ENCODE measurements at places on chromosomes 5 and 9.

DNA sequence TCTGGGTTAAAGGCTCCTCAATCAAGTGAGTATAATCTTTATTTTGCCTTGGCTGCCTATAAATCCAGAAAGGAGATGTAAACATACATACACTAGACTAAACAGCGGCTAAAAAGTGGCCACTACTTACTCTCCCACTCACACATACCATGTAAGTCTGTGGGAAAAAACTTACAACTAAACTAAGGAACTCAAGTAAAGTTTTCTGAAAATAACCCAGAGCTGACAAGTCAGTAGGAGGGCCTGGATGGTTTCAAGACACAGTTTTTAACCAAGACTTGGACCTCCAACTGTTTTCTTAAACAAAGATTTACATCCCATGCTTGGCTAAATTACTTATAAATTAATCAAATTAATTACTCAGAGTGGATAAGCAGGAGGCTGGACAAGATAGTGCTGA is 64.5 kb downstream of the CEP120 start:
- DNase-seq = no peak

- DNase-seq = no peak
Measured at GRCh38 chr5:142474431-142475094, 149.7 kb upstream of the SPRY4 start.

GRCh38 chr9:120740132-120740531 is 25.9 kb upstream of the MEGF9 start:
- DNase-seq = no peak

DNA sequence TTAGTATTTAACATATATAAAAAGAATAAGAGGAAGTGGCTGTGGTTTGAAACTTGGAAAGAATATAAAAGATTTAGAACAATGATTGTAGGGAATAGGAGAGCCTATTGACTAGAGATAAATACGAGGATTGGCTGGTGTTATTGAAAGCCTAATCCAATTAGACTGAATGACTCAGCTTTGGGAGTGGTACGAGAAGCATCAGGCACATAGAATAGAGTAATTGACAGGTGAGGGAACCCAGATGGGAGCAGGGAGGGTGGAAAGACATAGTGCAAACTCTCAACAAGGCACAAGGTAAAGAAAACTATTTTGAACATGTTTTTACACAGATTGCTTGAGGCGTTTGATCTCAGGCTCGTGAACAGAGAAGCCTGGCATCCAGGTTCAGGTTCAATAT is 338.9 kb upstream of the KLF9 start:
- no peak for DNase-seq

DNA sequence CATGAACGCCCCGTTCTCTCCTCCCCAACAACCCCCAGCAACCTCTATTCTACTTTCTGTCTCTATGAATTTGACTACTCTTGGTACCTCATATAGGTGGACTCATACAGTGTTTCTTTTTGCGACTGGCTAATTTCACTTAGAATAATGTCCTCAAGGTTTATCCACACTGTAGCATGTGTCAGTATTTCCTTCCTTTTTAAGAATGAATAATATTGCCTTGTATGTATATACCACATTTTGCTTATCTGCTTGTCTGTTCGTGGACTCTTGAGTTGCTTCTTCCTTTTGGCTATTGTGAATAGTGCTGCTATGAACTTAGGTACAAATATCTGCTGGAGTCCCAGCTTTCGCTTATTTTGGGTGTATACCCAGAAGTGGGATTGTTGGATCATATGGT is 42.7 kb downstream of the IQGAP2 start:
- no peak for DNase-seq

- DNase-seq = no peak
Measured at GRCh38 chr5:32443145-32443540, 1.4 kb downstream of the ZFR start.

DNA sequence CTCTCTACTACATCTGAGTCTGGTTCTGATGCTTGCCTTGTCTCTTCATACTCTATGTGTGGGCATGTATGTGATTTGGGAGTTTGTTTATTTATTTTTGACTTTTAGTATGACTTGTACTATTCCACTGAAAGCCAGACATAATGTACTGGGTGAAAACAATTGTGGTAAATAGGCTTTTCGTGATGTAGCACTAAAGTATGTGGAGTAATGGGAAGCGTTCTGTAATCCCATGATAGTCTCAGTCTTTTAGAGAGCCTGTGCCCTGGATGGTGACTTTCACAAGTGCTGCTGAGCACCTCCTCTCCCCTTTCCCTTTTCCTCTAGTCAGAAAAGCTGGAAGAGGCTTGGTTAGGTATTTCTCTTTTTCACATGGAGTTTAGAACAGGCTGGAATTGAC is 85.8 kb upstream of the S1PR3 start:
- no peak for DNase-seq

GRCh38 chr5:176381423-176381822 is 7.0 kb downstream of the NOP16 start:
- no peak for DNase-seq

DNA sequence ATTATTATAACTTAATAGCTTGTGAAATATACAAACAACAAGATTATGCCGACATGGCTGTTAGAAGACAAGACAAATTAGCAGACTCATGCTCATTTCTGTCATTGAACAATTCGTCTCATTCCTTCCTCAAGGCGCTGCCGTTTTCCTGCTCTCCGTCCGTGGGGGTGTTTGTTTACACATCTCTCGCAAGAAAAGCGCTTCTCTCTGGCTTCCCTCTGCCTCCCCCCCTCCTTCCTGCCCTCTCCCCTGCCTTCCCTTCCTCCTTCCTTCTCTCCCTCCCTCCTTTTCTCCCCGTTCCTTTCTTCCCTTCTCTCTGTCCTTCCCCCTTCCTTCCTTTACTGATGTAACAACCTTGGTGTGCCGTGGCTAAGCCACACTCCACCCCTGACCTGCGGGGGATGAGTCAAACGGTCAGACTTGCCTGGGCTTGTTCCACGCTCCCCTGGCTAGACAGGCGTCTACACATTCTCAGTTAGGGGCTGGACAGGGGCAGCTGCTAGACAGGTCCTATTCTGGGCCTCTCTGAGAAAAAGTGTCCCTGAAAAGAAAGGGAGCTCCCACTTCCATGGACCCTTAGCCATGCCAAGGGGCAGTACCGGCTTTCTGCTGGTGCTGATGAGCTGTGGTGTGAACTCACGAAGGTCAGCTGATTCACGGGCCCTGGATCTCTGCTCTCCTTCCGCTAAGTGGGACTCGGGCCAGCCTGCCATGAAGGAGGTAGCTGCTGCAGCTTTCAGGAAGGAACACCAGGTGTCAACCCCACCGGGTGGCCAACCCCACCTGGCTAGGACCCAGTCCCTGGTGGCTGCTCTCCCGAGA is 32.0 kb upstream of the SPTLC1 start:
- DNase-seq = no peak

DNA sequence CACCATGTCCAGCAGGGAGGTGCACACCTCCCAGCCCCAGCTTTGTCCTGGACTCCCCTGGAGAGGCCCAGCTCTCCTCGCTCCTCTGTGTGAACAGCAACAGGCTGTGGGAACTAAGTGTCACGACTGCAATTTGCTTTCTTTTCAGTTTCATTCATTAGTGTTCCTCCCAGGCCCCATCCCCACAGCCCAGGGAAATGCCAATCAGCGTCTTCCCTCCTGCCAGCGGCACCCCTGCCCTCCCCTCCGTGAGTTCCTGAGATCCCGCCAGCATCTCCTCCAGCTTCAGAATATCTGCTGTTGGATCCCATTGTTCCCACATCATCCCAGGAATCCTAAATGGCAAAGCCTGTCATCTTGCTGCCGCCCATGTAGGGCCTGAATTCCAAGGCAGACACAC is 13.1 kb upstream of the RPL26L1 start:
- DNase-seq = no peak

GRCh38 chr5:107404595-107405374 is 266.0 kb downstream of the EFNA5 start:
- no peak for DNase-seq

DNA sequence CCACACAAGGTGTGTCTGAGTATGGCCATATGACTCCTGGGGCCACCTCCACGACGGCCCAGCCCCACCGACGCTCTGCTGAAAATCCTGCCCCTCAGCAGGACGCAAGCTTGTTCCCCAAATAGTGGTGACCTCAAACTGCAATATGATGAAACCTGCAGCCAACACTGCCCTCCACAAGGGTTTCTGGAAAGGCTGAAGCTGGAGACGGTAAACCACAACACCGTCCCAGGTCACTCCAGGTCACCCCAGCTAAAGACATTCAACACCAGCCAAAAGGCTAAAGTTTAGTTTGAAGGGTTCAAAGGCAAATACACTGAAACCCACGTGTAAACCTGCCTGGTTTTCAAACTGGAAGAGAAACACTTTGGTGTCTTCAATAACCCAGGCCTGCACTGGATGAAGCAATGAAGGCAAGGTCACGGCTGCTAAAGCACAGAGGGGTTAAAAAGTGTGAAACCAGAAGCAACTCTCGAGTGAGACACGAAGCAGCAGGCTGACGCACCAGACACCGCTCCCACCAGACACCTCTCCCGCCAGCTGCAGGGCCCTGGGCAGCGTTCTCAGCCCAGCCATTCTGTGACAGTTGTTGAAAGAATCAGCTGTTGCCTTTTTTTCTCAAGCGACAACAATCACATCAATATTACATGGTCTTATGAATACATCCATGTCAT is 1.8 kb upstream of the LHX3 start:
- no peak for DNase-seq

DNA sequence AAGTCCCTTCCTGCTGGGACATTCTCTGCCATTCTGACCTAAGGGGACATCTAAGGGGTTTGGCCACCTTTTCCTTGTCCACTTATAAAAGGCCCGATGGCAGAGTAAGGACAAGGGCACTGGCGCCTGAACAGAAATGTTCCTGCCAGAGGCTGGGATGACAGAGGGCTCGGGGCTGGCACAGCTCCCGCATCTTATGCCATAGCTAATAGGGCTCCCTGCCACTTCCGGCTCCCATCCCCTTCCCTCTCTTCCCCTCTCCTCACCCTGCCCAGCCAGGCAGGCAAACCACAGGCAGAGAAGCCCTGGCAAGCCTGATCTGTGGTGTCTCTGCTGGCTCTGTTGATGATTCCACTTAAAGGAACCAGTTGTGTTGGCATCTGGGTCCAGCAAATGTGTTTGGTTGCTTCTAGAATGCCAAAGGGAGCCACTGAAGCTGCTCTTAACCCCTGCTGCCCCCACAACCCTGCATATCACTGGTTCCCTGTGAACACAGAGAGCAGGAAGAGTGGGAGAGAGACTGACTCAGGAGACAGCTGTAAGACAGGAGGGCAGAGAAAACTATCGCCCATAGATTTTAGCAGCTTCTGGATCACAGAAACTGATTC is 18.4 kb upstream of the ADRA1B start:
- DNase-seq = no peak

DNA sequence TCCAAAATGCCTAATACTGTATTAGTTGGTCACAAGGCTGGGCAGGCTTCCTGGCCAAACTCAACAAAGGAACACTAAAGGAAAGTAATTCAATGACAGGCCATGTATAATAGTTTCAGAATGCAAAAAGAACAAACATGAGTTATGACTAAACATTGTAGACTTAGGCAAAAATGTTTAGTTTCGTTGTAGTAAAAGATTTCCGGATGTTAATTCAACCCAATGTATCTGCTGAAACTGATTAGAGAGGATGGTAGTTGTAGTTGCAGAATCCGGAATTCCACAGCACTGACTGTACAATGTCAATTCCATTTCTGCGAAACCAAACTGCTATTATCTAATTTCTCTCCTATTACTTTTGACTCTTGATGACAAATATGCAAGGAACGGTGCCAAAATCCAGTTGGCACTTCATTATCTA is 117.9 kb upstream of the FST start:
- DNase-seq = no peak

DNA sequence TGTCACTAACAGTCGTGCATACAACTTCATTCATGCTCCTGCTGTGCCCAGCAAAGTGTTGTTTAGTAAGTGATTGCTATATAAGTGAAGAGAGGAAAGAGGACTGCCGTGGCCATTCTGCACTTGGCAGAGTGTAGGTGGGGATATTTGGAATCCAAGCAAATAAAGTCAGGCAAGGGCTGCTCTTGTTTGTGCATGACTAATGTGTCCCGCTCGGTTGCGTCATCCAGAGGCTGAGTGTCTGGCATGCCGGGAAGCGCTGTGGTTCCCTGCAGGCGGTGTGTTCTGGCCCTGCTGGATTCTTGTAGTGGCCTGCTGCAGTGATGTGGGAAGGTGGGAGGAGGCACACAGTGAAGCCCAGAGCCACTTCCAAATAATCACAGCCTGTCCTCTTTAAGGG is 136.9 kb upstream of the ANKH start:
- no peak for DNase-seq

DNA sequence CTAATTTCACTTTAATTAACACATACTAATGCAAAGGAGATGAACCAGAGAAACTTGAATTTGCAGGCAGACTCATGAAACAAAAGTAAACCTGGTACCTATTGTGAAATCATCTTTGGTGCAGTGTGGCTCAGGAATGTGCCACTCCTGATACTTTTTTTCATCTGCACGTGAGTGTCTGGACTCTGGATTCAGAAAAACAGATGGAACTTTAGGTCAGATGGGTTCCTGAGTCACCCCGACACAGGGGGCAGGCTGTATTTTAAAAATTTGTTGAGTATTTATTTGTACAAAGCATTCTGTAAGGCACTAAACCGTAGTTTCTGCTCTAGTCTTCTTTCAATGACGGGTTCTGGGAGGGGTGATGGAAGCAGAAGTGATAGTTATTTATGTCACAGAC is 52.2 kb upstream of the TUT7 start:
- no peak for DNase-seq

GRCh38 chr5:143116814-143117213 is 286.7 kb downstream of the NR3C1 start:
- DNase-seq = no peak

DNA sequence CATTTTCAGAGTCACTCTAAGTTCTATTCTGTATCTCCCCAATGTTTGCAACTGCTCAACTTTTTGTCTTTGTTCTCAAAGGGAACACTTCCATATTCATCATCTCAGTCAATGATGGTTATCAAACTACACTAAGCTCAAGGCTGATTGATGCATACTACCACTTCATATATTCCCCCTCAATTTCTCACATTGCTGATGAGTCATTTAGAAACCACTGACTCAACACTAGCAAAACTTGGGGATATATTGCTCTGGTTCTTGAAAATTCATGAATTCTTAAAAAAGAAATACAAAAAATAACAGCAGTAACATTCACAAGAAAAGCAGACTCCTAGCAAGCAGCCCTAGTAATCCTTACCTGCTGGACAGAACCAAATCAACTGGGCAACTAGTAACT is 52.2 kb downstream of the ABHD17B start:
- DNase-seq = no peak

- DNase-seq = no peak
Measured at GRCh38 chr5:59790376-59790775, 103.2 kb downstream of the PDE4D start.

DNA sequence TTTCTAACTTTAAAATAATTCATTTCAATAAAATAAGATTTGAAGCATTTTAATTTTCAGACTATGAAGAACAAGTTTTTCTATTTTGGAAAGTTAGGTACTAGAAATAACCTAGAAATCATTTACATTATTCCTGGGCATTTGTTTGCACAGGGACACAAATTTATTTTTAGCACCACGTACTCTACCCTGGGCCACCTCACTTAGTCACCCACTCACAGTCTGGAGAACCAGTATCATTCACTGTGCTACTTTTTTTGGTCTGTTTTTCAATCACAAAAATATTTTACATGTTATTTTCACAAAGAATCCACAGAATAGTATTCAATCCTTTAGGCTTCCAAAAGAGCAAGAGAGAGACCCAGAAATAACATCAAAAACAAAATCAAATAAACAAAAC is 128.6 kb upstream of the ACOT12 start:
- DNase-seq = no peak
